ENCODE measurements at places on chromosomes 4 and X. TPM values are rescaled to one million over a fixed set of nuclear protein-coding genes. Genes with fewer than 3 reads are reported as not detected.

LINC00632 gene
- total RNA-seq = 3.1 TPM

PDCL2 gene
- not detected for total RNA-seq

TKTL1 gene
- total RNA-seq = 1.0 TPM

MTNR1A gene
- total RNA-seq = not detected

PSAPL1 gene
- not detected for total RNA-seq

CXCL5 gene
- total RNA-seq = not detected

OTUD4 gene
- 53.8 TPM for total RNA-seq

SLITRK2 gene
- total RNA-seq = not detected

RHOXF1 gene
- total RNA-seq = not detected

VSIG4 gene
- not detected for total RNA-seq

TEX13D gene
- total RNA-seq = not detected

SGCB gene
- 17.7 TPM for total RNA-seq

RPS6KA6 gene
- total RNA-seq = 0.05 TPM

KDR gene
- total RNA-seq = not detected

RTL5 gene
- 0.18 TPM for total RNA-seq

LGI2 gene
- total RNA-seq = not detected

CLCN3 gene
- 30.5 TPM for total RNA-seq

RAB40A gene
- total RNA-seq = 0.20 TPM

NALF2 gene
- total RNA-seq = 0.09 TPM

HHIP gene
- total RNA-seq = not detected

MCUB gene
- total RNA-seq = 66.6 TPM

FOXR2 gene
- total RNA-seq = not detected

SLC16A2 gene
- total RNA-seq = not detected

SMIM31 gene
- total RNA-seq = not detected

ARHGEF6 gene
- total RNA-seq = 164 TPM

RS1 gene
- total RNA-seq = not detected

VCX3A gene
- not detected for total RNA-seq

UGT2B7 gene
- total RNA-seq = not detected

BEND2 gene
- not detected for total RNA-seq

TEX11 gene
- total RNA-seq = not detected

BMPR1B gene
- total RNA-seq = 0.07 TPM

KLHL13 gene
- 0.25 TPM for total RNA-seq

CTAG2 gene
- not detected for total RNA-seq

ANOS1 gene
- total RNA-seq = 0.05 TPM

ADAM29 gene
- total RNA-seq = not detected

FOXP3 gene
- 13.8 TPM for total RNA-seq

UGT2B15 gene
- not detected for total RNA-seq

PDLIM3 gene
- not detected for total RNA-seq

RAB39B gene
- total RNA-seq = 8.7 TPM

PLAC8 gene
- total RNA-seq = 127 TPM

FAT4 gene
- not detected for total RNA-seq

ASB5 gene
- not detected for total RNA-seq

ASB11 gene
- total RNA-seq = not detected

ATP5ME gene
- 214 TPM for total RNA-seq

F8 gene
- 5.1 TPM for total RNA-seq

SPATA4 gene
- total RNA-seq = not detected

KLB gene
- total RNA-seq = not detected

HPGDS gene
- total RNA-seq = 3.2 TPM

CRMP1 gene
- 0.66 TPM for total RNA-seq

CFAP99 gene
- not detected for total RNA-seq

TMPRSS11A gene
- total RNA-seq = not detected

Data from T-helper 2 cell treated with Interferon-gamma antibody and Interleukin-4, amounts not matched to agents 100 ng/mL and 5 ng/mL, for 36 hours (primary cell).